Esophagus squamous epithelium (tissue), 5 donors: ENCODE measurements at places on chromosomes 11 and 22.

DNA sequence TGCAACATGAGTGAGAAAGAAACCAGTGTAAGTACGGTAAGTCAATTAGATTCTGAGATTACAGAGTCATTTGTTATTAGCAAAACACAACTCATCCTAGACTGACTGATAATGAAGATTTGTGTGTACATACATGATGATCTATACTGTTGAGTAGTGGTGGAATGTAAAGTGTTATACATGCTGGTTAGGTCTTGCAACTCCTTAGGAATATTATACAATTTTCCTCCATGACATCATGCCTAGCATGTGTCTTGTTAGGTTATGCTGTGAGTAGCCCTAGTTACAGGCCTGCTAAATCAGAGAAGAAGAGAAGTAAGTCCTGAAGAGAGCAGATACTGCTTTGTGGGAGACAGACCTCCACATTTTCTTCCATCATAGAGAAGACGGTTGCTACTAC is 880.6 kb downstream of the LUZP2 start:
- DNase-seq = no peak

GRCh38 chr22:23604939-23605712 is 25.0 kb upstream of the IGLL1 start:
- DNase-seq = no peak

DNA sequence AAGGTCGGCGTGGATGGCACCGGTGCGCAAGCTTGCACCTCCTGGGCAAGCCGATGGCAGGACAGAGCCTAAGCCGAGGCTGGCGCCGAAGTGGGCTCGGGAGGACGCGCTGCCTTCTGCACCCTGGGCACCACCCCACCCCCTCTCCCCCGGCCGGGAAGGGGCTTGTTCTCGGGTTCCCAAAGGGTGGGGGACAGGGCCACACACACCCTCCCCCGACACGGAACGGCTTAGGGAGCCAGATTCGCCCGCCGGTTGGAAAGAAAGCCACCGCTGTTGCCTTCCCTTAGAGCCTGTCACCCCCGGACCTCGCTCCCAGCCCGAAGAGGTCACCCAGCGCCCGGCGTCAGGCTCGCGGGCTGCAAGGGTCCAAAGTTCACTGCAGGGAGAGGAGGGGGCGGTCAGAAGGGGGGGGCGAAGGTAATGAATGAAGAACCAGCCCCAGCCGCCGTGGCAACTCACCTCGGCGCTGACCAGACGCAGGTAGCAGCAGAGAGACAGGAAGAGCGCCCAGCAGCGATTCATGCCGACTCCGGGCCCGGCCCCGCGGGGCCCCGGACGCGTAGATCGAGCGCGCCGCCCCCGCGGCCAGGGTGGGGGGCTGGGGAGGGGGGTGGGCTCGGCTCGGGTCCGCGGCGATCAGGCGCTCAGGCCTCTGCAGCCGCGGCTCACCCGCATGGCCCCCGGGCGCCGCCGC is 1.2 kb downstream of the PDGFB start:
- DNase-seq = no peak

GRCh38 chr22:33803371-33804282 is 116.6 kb downstream of the LARGE1 start:
- DNase-seq = no peak

GRCh38 chr22:47035425-47035881 is 273.0 kb downstream of the TBC1D22A start:
- no peak for DNase-seq

- DNase-seq = no peak
Observed at GRCh38 chr22:36439481-36440271, 41.8 kb downstream of the TXN2 start.

DNA sequence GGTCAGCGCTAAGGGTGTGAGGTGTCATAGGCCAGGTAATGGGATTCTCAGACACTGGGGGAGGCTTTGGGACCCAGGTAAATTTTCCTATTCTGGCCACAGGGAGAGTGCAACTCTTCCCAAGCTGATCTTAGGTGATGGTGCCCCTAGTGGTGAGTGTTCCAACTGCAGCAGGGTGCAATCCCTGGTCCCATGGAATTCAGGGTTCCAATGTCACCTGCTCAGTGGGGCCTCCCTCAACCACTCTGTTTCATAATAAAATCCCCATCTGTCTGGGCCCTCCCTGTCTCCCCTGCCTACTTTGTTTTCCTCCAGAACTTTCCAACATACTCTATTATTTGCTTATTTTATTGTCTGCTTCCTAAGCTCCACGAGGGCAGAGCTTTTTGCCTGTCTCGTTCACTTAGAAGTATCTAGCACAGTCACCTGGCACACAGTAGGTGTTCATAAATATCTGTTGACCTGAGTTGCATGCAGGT is 2.9 kb upstream of the SGSM1 start:
- no peak for DNase-seq

- DNase-seq = no peak
Observed at GRCh38 chr11:61035526-61035835, 64.0 kb downstream of the CD6 start.

DNA sequence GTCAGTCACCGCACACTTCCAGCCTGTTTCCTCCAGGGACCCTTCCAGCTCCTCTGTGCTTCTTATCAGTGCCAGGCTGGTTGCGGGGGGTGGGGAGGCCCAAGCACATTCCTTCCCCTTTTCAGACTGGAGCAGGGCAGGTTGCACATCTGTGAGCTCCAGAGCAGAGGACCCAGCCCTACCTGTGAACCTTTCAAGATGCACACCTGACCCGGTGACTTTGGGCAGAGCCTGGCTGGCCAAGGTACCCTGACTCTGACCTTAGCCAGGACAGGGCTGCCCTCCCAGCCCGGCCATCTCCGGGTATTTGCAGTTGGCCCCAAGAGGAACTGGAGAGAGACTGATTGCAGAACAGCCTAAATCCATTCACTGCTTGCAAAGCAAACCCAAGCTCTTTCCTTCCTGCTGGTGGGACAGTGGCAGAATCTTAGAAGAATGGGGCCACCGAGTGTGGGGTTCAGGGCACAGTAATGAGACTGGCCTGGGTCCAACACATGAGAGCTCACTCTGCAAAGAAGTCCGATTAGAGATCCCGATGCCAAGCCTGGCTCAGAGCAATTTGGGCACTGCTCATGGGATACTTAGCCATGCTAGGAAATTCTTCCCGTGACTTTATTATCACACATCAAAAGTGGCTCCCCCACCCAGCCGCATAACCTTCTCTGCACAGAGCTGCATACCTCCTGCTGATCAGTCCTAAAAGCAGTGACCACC is 64.7 kb upstream of the CCND1 start:
- DNase-seq = no peak

- DNase-seq = no peak
Observed at GRCh38 chr11:57303990-57304579, 20.7 kb downstream of the TNKS1BP1 start.

DNA sequence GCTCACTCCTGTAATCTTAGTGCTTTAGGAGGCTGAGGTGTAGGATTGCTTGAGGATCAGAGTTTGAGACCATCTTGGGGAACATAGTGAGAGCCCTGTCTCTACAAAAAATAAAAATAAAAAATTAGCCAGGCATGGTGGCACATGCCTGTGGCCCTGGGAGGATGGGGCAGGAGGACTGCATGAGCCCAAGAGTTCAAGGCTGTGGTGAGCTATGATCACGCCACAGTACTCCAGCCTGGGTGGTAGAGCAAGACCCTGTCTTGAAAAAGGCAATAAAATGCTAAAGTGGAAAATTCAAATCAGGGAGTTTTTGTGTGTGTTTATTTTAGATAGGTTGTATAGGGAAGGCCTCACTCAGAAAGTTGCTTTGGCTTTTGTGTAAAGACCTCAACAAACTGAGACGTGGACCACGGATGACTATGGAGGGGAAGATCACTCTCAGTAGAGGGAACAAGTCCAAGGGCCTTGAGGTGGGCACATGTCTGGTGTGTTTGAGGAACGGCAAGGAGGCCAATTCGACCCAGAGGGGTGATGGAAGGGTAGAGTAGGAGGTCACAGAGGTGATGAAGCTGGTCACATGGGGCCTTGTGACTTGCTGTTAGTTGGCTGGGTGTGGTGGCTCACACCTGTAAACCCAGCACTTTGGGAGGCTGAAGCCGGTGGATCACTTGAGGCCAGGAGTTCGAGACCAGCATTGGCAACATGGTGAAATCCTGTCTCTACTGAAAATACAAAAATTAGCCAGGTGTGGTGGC is 35.7 kb downstream of the WEE1 start:
- no peak for DNase-seq

- DNase-seq = no peak
Observed at GRCh38 chr11:22768281-22768680, 61.3 kb downstream of the SVIP start.

- no peak for DNase-seq
Observed at GRCh38 chr22:46436595-46437175, 100.7 kb downstream of the CELSR1 start.

DNA sequence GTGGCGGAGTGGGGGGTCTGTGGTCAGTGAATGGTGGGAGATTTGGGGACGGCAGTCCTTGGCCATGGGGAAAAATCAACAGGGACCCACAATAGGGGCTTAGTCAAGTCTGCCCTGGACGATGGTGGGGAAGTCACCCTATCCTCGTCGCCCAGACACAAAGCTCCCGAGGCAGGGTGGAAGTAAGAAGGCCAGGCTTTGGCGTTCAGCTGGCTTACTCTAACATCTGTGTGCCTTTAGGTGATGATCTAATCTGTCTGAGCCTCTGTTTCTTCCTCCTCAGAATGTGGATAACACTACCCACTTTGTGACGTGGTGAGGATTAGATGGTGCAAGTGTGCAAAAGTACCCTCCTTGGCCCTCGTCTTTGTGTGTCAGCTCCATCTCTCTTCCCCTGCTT is 192.2 kb downstream of the ST3GAL4 start:
- no peak for DNase-seq

- no peak for DNase-seq
Observed at GRCh38 chr11:85096939-85097338, 530.2 kb downstream of the DLG2 start.

DNA sequence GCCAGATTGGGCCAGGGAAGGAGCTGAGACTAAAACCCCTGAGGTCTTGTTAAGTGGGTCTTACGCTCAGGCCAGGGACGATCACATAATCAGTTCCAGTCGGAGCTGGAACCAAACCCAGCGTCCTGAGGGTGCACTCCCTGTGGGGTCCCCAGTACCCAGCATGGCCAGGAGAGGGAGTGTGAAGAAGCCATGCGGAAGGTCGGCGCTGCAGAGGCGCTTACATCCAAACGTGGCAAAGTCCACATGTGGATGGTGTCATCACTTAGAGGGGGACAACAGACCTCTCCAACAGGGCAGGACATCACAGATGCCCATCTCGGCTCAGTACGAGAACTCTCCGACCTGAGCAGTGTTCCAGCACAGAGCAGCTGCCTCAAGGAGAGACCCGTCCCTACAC is 8.3 kb downstream of the ATP5MGL start:
- DNase-seq = no peak

- DNase-seq = no peak
Observed at GRCh38 chr22:36835903-36836302, 19.1 kb upstream of the PVALB start.

DNA sequence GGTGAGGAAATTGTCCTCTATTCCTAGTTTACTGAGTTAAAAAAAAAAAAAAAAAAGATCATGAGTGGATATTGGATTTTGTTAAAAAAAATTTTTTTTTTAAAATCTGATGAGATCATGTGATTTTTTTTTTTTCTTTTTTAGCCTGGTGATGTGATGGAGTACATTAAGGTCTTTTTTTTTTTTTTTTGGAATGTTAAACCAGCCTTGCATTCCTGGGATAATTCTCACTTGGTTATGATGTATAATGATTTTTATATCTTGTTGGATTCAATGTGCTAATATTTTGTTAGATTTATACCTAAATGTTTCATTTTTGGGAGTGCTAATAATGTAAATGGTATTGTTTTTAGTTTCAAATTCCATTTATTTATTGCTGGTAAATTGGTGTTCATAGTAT is 43.3 kb downstream of the DDX10 start:
- DNase-seq = no peak
